ENCODE measurements at places on chromosomes 1 and 21.

- DNase-seq: no peak
Measured at GRCh38 chr1:236800002-236800620, 5.0 kb downstream of the MTR start.

- no peak for DNase-seq
Measured at GRCh38 chr1:39735731-39736130, 3.0 kb upstream of the PPIE start.

DNA sequence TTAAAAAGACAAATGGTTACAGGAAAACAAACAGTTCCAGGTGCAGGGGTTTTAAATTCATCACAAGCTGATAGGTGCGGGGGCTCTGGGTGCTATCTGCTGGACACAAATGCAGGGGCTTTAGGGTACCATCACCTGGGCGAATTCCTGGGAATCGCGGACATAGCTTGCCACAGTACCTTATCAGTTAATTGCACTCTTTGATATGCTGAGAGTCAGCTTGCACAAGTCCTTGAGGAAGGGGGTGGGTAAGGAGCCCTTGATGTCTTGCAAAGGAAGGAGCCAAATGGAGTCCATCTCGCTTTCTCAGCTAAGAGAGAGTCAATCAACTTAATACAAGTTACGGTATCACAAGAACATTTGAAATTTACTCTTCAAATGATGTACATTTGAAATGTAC lies 25.4 kb upstream of the TMEM54 start:
- no peak for DNase-seq

DNA sequence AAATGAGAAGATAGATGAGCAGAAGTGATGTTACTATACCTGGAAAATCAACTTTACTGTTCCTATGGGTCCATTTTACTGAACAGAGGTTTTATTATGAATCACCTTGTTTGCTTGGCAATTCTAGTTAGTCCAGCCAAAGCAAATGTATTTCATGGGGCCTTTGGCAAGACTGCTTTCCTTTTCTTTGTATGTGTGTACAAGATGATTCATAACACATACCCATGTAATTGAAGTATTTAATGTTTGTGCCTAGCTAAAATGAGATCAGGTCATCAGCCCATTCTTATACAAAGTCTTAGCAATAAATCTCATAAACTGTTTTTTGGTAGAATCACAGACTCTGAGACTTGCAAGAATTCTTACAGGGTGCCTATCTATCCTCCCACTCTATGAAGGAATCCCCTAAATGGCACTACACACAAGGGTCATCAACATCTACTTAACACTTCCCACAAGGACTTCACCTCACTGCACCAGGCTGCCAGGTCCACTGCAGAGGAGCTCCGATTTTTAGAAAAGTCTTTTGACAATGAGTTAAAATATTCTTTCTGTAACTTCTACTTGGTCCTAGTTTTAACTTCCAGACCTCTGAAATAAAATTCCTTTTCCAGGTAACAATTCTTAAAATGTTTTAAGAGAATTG lies 58.5 kb downstream of the LPAR3 start:
- DNase-seq: no peak

GRCh38 chr1:82538876-82539275 lies 738.1 kb downstream of the ADGRL2 start:
- no peak for DNase-seq

GRCh38 chr1:8011016-8011415 lies 15.1 kb downstream of the ERRFI1 start:
- no peak for DNase-seq

DNA sequence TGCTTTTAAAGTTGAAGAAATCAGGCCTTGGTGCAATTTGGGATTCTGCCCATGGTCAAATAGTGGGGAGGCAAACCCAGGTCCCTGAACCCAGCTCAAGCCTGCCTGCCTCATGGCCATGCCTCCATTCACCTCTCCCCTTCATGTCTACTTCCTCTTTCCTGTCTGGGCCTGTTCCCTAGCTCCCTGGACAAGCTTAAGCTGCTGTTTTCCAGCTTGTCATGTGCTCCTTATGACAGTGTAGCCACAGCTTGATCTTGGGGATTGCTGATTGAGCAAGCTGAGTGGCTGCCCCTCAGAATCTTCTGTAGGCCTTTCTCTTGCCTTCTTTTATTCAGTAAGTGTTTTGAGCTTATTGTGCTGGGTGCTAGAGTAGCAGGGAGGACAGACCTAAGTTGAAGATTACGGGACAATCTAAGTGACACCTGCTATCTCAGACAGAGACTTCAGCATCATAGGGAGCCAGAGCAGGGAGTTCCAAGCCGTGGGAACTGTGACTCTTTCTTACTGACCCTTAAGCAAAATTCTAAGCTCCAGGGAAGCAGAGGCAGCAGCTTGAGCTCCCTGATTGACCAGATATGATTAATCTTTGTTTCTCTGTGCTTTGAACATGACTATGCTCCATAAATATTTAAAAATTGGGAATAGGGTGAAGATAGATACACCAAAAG lies 520 bp upstream of the MR1 start:
- DNase-seq: no peak

DNA sequence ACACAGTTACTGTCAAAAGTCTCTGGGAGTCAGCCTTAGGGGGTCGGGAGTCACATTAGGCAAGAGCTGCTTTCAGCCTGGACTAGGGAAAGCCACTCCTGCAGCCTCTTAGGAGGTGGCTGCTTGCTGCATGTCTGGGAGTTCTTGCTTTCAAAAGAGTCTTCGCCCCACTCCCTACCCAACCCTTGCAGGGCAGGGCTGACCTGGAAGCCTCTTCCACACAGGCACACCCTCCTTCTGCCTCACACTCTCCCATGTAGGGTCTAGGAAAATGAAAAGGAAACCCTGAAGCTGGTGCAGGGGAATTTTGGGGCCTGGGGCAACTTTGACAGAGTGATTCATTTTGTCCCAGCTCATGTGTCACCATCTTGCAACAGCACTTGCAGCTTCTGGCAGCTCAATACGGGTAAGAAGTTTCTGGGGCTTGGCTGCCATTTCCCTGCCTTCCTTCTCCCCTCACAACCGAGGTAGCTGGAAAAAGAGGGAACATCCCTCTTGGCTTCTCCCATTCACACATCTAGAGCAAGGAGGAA lies 37.3 kb downstream of the KCND3 start:
- DNase-seq: no peak

GRCh38 chr1:203686091-203686632 lies 59.5 kb downstream of the ATP2B4 start:
- no peak for DNase-seq

DNA sequence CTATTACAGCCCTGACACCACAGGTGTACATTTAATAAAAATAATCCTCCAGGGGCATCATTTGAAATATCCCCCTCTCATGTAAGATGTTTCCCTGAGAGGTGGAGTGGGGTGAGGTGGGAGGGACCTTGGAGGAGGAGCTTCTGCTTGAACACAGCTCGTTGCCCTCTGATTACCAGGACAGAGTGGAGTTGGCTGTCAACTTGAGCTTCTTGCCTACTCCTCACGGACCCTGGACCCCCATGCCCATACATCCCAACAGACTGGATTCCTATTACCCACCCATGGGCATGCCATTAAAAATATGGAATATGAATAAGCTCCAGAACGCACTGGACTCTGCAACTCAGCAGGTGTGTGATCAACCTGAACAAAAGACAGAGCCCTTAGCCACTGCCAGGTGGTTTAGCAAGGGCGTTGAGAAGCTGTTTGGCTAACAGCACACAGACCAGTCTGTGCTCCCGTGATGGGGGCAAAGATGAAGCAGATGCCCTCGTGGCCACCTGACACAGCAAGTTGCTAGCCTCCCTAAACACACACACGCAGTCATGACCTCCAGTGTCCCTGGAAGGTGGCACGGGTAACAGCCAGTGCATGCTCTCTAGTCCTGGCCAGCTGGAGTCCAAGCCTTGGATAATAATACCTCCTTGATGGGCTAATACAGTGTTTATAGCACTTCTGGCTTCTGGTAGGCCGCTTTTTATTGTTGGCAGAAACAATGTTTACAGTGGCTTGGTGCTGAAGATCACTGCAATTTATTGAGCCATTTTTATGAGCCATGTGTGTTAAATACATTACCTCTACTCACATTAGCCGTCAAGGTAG lies 155.0 kb downstream of the TOMM20 start:
- DNase-seq: no peak

DNA sequence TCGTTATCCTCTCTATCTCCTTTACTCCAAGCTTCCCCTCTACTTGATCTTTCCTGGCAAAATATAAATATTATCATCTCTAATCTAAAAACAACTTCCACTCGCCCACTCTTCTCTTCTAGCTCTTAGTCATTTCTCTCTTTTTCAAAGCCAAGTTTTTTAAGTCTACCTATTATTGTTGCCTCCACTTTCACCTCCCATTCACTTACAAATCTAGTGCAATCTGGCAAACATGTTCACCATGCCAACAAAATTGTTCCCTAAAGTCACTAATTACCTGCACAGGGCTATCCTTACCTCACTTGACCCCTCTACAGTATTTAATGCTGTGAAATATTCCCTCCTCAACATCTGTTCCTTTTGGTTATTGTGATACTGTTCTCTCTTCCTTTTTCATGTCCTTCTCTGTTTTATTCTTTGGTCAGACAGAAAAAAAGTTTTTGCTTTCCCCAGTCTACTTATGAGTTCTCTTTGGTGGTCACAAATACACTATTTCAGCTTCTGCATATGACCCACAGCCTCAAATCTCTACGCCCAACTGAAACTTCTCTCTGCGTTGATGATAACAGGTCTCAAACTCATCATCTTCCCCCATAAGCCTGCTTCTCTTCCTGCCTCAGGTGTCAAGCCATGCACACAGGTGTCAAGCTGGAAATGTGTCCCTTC lies 31.9 kb upstream of the RAP1A start:
- DNase-seq: no peak

GRCh38 chr1:48061162-48062136 lies 64.3 kb upstream of the TRABD2B start:
- DNase-seq: no peak

GRCh38 chr21:33075128-33075527 lies 5.2 kb downstream of the OLIG1 start:
- no peak for DNase-seq

- no peak for DNase-seq
Measured at GRCh38 chr1:29861922-29862321, 625.6 kb downstream of the PTPRU start.

GRCh38 chr1:117113199-117113598 lies 8.3 kb downstream of the TRIM45 start:
- DNase-seq: no peak

GRCh38 chr1:217253351-217253750 lies 377.5 kb downstream of the GPATCH2 start:
- DNase-seq: no peak

- no peak for DNase-seq
Measured at GRCh38 chr1:147565189-147565980, 24.1 kb downstream of the BCL9 start.

- DNase-seq: no peak
Measured at GRCh38 chr1:213684454-213684853, 303.3 kb upstream of the PROX1 start.

GRCh38 chr1:190578526-190578925 lies 100.9 kb upstream of the BRINP3 start:
- DNase-seq: no peak
